ENCODE measurements at places on chromosomes 5 and 9. TPM values are rescaled to one million over a fixed set of nuclear protein-coding genes. Genes with fewer than 3 reads are reported as not detected.

OGN gene
- not detected for total RNA-seq

GOLGA1 gene
- 12.7 TPM for total RNA-seq

FBLL1 gene
- total RNA-seq, result 0.29 TPM

C9orf43 gene
- 0.43 TPM for total RNA-seq

ZNF366 gene
- not detected for total RNA-seq

MAMDC4 gene
- 2.0 TPM for total RNA-seq

SDHA gene
- total RNA-seq, result 124 TPM

TAF11L14 gene
- total RNA-seq, result not detected

CTNND2 gene
- total RNA-seq, result not detected

PCDHAC2 gene
- total RNA-seq, result 0.22 TPM

IL4 gene
- not detected for total RNA-seq
